ENCODE measurements at places on chromosomes 6 and 20.
A peak's percentile ranks its signal among the peaks of the same experiment; 100 is the strongest.

GRCh38 chr20:62274332-62274950 is 28.4 kb upstream of the ADRM1 start:
- no peak for DNase-seq

DNA sequence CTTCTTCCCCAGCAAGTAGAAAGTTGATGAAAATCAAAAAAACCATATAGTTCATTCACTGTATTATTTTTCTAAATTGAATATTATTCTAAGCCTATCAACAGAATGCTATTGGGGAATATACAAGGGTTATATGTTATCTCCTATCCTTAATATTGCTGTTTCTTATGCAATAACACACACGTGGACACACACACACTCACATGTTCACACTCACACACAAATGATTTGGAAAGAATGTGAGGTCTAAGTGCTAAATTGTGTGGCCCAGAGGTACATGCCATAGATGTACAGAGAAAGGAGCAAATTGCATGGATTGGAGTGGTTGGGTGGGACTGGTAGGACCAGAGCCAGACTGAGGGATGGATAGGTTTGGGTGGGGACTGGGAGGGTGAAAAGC is 45.1 kb downstream of the RIOK1 start:
- no peak for DNase-seq

GRCh38 chr6:135624402-135625295 is 127.1 kb upstream of the AHI1 start:
- DNase-seq: peak; percentile 83

DNA sequence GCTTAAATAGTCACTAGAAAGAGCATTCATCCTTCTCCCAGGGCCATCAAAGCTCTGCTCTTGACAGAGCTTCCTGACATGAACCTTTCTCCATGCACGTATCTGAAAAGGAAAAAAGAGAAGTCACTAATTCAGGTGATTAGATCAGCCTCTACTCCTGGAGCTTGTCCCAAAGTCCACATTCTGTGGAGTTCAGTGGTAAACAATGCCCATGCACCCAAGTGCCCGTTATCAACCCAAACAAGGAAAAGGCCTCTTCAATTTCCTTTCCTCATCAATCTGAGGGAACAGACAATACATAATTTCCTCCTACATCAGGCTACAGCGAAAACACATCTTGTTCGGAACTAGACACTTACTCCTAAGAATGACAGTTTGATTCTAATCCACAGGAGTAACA is 129.2 kb upstream of the PCSK2 start:
- DNase-seq: no peak

- DNase-seq: no peak
Observed at GRCh38 chr6:13865141-13865540, 50.8 kb upstream of the MCUR1 start.

GRCh38 chr6:44049989-44050871 is 77.0 kb downstream of the MRPL14 start:
- DNase-seq: no peak

DNA sequence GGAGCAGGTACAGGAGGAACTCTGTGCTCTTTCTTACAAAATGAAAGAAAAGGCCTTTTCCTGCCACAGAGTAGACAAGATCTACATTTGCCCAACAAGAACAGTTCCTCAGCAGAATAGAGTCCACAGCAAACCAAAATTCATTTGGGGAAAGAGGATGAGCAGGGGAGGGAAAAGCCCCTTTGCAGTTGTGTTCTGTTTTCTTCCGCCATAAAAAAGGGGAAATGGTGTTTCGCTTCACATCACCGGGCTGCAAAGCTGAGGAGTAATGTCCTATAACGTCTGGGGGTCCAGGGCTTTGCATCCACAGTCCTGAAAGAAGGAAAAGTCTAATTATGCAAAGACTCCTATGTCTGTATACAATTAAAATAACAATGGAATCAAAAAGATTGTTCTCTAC is at the start of gene GPR31:
TSS of gene GPR31 (minus strand) at position 118 of the 400 bp plus-strand sequence. CDS start 149 bp downstream, outside the sequence.
- DNase-seq: no peak

DNA sequence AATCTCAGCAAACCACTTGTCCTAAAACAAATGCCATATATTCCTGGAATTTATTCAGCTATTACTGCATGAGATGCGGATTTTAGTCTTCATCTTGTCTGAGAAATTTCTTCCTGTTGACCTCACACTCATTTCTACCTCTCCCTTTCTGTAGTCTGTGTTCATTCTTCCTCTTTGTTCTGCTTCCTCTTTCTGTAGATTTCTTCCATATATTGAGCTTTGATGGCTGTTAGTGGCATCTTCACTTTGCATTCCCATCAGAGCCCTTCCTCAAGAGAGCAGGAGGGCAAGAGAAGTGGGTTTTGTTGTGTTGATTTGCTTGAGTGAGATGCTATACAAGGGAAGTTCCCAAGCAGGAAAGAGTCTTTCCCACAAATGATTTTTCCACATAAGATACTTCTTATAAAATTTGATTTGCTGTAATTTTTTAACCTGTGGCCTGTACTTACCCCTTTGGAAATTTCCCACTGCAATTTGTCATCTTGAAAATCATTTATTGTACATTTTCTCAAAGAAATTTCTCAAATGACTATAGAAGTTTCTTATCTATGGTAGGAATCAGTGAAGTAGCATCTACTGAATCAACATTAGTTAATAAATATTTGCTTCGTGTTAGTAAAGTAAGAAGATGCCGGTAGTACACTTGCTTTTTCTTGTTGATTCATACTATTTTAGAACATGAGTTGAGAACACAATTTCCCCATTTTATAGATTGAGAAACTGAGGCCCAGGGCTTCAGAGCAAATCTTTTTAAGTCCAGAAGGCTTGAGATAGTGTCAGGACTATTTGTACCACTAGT is 43.8 kb downstream of the MAP3K4 start:
- DNase-seq: no peak

DNA sequence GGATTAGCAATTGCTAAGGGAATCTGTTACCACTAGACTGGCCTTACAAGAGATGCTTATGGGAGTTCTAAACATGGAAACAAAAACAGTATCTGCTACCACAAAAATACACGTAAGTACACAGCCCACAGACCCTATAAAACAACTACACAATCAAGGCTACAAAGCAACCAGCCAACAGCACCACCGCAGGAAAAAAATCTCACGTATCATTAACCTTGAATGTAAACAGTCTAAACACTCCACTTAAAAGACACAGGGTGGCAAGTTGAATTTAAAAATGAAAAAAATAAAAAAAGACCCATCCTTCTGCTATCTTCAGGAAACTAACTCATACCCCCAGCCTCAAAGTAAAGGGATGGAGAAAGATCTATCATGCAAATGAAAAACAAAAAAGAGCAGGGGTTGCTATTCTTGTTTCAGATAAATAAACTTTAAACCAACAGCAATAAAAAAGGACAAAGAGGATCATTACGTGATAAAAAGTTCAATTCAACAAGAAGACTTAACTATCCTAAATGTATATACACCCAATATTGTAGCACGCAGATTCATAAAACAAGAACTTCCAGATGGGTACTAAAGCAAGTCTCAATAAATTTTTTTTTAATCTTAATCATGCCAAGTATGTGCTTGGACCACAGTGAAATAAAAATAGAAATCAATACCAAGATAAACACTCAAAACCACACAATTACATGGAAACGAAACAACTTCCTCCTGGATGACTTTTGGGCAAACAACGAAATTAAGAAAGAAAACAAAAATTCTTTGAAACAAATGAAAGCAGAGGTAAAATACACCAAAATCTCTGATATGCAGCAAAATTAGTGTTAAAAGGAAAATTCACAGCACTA is 52.3 kb downstream of the RNGTT start:
- DNase-seq: no peak

DNA sequence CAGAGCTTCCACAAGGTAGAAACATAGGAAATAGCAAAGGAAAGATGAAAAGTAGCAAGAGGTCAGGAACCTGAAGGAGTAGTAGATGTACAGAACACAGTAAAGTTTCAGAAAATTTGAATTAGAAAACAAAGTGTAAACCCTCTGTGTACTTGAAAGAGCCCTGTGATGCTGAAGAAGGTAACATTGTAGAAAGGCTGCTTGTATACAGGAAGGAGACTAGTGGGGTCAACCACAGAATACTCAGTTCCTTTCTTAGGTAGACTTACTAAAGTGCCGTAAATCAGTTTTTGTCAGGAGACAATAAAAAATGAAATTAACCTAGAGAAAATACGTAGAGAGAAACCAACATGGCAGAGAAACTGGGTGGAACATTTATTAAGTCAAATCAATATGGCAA is 149.7 kb downstream of the AIG1 start:
- no peak for DNase-seq

DNA sequence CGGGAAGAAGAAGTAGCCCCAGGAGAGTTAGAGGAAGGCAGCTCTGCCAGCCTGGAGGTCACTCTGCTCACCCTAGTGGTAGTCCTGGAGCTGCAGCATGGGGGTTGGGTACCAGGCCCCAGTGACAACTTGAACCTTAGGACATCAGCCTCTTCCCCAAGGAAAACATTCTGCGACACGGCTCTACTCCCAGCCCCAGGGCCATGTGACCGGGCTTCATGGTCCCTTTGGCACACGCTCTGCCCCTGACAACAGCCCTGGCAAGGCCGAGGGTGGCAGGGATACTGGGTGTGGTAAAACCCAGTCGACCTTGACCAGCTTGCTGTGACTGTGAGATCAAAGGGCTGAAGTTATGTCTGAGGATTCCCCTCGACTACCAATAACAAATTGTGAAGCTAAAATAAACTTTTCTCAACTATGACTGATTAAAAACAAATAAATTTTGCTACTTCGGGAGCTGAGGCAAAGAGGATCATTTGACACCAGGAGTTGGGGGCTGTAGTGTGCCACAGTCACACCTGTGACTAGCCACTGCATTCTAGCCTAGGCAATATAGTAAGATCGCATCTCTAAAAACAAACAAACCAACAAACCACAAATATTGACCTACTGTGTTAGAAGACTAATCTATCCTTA is 24.4 kb upstream of the ARID1B start:
- peak; percentile 52 for DNase-seq

GRCh38 chr20:57061051-57061900 is 205.2 kb downstream of the BMP7 start:
- no peak for DNase-seq

DNA sequence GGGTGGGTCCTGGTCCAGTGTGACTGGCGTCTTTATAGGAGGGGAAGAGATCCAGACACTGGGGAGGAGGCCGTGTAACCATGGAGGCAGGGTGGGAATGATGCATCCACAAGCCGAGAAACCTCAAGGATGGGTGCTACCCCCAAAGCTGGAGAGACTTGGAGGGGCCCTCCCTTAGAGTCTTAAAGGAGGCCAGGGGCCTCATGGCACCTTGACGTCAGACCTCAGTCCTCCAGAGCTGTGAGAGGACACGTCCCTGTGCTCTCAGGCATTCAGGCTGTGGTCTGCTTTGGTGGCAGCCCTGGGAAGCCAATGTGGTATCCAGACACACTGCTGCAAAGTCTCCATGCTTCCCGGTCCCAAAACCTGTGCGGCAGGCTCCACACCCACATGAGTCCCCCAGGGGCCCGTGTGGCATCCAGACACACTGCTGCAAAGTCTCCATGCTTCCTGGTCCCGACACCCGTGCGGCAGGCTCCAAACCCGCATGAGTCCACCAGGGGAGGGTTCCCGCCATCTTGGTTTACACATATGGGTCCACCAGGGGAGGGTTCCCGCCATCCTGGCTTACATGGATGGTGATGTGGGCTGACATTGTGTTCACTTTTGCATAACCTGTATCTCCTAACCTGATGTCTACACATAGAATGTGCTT is 278.0 kb downstream of the SMOC2 start:
- DNase-seq: no peak

DNA sequence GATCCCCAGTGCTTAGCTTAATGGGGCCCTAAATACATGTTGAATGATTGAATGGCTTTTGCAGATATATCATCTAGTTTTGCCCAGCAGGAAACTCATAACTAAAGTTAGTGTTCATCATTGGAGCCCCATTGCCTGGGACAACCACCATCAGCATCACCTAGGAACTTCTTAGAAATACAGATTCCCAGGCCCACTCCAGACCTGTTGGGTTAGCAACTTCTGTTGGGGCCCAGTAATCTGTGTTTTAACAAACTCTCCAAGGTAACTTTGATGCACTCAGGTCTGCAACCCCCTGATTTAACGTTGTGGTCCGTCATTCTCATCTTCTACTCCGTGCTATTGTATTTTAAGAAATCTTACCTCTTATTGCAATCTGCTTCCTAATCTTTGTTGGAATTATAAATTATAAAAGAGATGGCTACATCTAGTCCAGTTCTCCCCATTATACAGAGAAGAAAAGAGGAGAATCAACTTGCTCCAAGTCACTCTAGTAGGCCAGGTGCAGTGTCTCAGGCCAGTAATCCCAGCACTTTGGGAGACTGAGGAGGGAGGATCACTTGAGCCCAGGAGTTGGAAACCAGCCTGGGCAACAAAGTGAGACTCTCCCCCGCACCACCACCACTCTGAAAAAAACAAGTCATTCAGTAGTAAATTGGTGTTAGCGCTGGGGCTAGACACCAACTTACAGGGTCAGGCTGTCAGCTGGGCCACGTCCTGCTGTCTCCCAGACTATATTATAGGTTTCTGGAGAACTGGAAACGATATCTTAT is 13.7 kb downstream of the FOXP4 start:
- DNase-seq: no peak

- no peak for DNase-seq
Observed at GRCh38 chr6:37456126-37456525, 23.1 kb downstream of the CMTR1 start.

DNA sequence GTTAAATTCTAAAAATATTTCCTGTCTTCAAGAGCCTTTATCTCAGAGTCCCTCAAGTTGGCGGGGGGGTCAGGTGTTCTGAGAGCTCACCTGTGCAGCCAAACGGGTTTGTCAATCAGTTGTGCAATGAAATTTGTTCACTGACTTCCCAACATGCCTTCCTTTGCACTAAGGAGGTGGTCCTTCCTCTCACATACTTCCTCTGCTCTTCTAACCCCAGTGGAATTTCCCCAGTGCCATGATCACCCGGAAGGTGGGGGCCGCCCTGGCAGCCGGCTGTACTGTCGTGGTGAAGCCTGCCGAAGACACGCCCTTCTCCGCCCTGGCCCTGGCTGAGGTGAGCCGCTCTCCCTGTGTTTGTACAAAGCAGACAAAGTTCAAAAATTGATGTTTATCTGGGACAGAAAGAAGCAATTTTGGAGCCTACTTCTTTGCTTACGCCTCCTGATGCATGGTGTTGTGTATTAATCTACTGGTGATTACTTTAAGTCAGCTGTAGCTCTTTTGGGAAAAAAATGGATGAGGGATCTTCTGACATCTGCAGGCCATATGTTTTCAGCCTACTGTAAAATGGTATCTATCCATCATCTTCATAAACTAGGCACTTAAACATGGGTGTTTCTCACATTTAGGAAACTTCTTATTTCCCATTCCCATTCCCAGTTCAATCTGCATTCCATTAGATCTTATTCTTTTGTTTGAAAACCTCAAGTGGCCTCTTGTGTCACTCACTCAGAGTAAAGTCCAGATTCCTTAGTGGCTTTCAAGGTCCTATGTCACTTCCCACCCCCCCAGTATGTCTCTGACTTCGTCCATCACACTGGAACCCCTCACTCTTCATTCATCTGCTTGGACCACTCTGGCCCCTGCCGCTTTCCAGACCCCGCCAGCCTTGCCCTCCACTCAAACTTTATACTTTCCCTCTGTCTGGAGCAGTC is 10.1 kb downstream of the ALDH5A1 start:
- no peak for DNase-seq

GRCh38 chr6:53583451-53583850 is 38.5 kb upstream of the GCLC start:
- no peak for DNase-seq
